ENCODE measurements at places on chromosomes 3 and 15.
A peak's percentile ranks its signal among the peaks of the same experiment; 100 is the strongest.

DNA sequence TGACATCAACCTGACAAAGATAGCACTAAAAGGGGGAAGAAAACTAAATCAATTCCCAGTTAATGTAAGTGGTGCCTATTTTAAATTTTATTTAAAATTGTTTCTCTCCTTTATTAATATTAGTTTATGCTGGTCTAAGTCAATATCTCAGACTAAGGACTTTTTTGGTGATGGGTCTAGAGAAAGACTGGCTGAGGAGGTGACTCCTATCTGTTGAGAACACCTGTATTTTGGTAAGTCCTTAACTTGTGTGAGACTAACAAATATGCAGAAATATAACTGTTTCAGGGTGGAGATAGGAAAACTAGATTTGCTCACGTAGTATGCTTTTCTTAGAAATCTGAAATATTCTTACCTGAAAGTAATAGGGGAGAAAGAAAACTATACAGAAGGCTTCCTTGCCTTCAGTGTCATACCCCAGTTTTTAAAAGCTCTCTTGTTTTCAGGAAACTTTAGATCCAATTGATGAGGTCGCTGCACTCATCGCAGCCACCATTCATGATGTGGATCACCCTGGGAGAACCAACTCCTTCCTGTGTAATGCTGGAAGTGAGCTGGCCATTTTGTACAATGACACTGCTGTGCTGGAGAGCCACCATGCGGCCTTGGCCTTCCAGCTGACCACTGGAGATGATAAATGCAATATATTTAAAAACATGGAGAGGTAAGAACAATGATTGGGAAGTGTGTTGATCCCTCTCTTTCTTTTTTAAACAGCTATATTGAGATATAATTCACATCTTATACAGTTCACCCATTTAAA, 138.9 kb downstream of the PDE8A start:
- H3K4me1 ChIP-seq: no peaks in the 10 kb centered on the region
- H3K27ac ChIP-seq: no peak overlapping the region
- DNase-seq: no peak

- H3K36me3 ChIP-seq: no peaks in the 10 kb centered on the region
- peaks cover 3% of the 10 kb centered on the region for H3K4me1 ChIP-seq
- DNase-seq: no peak
- H3K27me3 ChIP-seq: no peaks in the 10 kb centered on the region
- H3K4me3 ChIP-seq: no peak overlapping the region
- H3K27ac ChIP-seq: no peak overlapping the region
Measured at GRCh38 chr3:165749821-165750220, 87.4 kb downstream of the BCHE start.

GRCh38 chr3:62940771-62941563, 65.8 kb upstream of the CADPS start:
- H3K27ac ChIP-seq: no peak overlapping the region
- DNase-seq: no peak
- no peaks in the 10 kb centered on the region for H3K36me3 ChIP-seq
- H3K4me1 ChIP-seq: no peaks in the 10 kb centered on the region
- H3K4me3 ChIP-seq: no peak overlapping the region

DNA sequence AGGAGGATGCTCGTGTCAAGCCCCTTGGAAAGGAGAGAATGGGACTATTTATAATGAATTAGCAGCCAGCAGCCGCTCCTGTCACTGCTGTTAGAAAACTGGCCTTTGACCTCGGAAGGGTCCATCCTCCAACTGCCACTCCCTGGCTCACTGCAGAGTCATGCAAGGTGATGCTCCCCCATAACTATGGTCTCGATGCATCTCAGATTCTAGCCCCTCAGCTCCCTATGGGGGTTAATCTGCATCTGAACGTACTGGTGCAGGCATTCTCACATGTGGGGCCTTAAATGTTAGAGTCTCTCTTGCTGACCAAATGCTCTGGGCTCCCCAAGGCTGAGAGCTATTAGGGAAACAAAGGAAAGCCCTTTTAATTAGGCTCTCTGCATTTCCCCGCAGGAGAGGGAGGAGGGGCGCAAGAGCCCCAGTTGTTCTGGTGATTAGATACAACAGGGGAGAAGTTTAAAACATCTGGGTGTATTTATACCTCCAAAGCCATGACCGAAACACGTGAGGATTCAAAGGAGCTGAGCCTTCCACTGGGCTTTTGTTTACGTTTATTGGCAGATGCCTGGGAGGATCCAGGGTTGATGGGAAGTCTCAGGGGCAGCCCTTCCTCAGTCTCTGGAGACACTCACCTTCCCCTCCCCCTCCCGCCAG, 182.5 kb downstream of the OPA1 start:
- peaks cover 43% of the 10 kb centered on the region for H3K27me3 ChIP-seq
- no peak overlapping the region for H3K27ac ChIP-seq
- no peak overlapping the region for H3K4me3 ChIP-seq
- H3K4me1 ChIP-seq: no peaks in the 10 kb centered on the region
- H3K36me3 ChIP-seq: no peaks in the 10 kb centered on the region

DNA sequence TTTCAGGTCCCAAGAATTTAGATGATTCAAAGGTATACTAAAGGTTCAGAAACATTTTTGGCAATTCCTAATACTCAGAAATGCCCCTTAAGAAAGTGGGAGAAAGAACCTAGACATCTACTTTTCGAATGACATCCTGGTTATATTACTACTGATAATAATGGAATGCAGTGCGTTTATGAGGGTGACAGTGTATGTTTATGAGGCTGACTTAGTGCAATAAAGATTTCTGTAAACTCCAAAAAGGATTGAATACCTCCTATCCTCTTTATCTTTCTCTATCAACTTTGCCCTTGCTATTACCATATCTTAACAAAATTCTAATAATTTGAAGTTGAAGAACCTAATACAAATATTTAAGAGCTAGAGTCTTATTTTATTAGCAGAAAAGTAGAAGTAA, 348.9 kb upstream of the EPHA6 start:
- no peaks in the 10 kb centered on the region for H3K36me3 ChIP-seq
- H3K4me1 ChIP-seq: no peaks in the 10 kb centered on the region
- no peaks in the 10 kb centered on the region for H3K27me3 ChIP-seq
- DNase-seq: no peak
- no peak overlapping the region for H3K27ac ChIP-seq
- no peak overlapping the region for H3K4me3 ChIP-seq

DNA sequence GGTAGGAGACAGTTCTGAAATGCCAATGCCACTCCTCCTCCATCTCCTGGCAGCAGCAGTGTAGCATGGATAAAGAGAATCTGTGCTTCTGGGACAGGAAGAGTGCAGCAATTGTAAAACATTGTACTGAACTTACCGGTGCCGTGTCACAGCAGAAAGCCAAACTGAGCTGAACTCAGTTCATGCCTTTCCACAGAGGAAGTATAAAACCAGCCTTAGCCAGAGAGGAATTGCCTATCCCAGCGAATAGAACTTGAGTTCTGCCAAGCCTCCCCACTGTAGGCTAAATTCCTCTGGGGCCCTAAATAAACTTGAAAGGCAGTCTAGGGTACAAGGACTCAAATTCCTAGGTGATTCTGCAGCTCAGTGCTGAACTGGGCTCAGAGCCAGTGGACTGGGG, 148.8 kb downstream of the SLC9A9 start:
- H3K27me3 ChIP-seq: no peaks in the 10 kb centered on the region
- H3K4me1 ChIP-seq: no peaks in the 10 kb centered on the region
- DNase-seq: no peak
- H3K36me3 ChIP-seq: no peaks in the 10 kb centered on the region
- no peak overlapping the region for H3K4me3 ChIP-seq

DNA sequence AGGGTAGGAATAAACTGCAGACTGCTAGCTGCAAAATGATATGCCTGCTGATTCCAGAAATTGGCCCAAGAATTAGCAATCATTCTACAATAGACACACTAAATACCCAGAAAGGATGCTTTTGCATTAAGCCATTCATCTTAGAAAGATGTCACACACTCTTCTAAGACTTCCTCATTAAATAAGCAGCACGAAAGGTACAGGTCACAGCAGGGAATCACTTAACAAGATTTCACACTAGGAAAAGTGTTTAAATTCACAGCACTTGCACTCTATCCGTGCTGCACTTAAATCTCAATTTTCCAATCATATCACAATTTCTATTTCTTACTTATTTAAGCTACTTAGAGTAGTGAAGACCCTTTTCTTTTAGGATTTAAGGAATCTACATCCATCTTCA, 372.8 kb upstream of the CBLB start:
- no peak overlapping the region for H3K4me3 ChIP-seq
- H3K4me1 ChIP-seq: no peaks in the 10 kb centered on the region
- H3K27ac ChIP-seq: no peak overlapping the region
- no peaks in the 10 kb centered on the region for H3K27me3 ChIP-seq
- no peaks in the 10 kb centered on the region for H3K36me3 ChIP-seq
- no peak for DNase-seq

- no peak overlapping the region for H3K4me3 ChIP-seq
- no peak overlapping the region for H3K27ac ChIP-seq
- H3K27me3 ChIP-seq: no peaks in the 10 kb centered on the region
- H3K36me3 ChIP-seq: no peaks in the 10 kb centered on the region
Measured at GRCh38 chr3:147356145-147356908, 50.0 kb downstream of the ZIC4 start.

DNA sequence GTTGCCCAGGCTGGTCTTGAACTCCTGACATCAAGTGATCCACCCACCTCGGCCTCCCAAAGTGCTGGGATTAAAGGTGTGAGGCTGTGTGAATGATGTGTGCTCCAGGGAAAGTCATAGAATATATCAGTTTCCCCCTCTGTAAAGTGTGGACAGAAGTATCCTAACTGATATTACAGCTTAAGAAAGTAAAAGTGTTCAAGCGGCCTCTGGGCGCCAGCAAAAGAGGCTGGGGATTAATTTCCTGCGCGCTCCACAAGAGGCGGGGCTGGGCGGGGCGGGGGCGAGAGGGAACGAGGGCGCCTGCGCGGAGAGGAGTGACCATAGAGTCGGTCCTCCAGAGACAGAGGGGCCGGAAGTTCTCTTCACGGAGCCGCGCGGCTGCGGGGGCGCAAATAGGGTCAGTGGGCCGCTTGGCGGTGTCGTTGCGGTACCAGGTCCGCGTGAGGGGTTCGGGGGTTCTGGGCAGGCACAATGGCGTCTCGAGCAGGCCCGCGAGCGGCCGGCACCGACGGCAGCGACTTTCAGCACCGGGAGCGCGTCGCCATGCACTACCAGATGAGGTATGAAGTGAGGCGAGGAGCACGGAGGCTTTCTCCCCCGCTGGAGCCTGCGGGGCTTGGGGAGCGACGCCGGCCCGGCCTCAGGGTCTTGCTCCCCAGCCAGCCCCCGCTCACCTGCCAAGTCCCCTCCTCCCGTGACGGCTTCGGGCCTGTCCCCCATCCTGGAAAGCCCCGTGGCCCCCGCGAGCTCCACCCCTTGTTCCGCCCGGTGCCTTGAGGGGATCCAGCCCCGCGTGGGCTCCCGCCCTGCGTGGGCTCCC, at the start of gene JAGN1:
Gene JAGN1, plus strand, starts transcription at position 362 of the 823 bp plus-strand sequence. Its CDS starts 113 bp downstream, at position 475.
- no peaks in the 10 kb centered on the region for H3K27me3 ChIP-seq
- peak; percentile 92 for DNase-seq
- H3K36me3 ChIP-seq: peaks cover 22% of the 10 kb centered on the region
- H3K27ac ChIP-seq: peak within 1 kb of the TSS; percentile 99

- no peak overlapping the region for H3K27ac ChIP-seq
- DNase-seq: no peak
- H3K36me3 ChIP-seq: no peaks in the 10 kb centered on the region
- H3K4me1 ChIP-seq: no peaks in the 10 kb centered on the region
Measured at GRCh38 chr3:124802702-124803101, 72.5 kb downstream of the UMPS start.

GRCh38 chr15:63815796-63816533, 17.8 kb downstream of the HERC1 start:
- H3K36me3 ChIP-seq: no peaks in the 10 kb centered on the region
- no peaks in the 10 kb centered on the region for H3K4me1 ChIP-seq
- no peak for DNase-seq
- H3K27me3 ChIP-seq: no peaks in the 10 kb centered on the region

DNA sequence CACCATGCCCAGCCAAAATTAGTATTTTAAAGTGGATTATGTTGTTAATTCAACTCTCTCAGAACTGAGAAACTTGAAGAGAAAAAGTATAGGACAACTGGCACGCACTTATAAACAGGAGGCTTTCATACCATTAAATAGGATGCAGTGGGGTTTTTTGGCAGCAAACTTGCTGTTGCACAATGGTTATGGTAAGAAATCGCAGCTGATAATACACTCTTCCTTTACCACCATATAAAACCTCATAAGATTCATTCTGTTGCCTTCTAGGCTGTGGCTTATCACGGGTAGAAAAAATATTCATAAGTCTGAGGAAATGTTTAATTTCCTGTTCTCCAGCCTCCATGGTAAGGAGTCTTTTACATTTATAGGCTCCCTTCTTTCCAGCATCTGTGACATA, 95.3 kb downstream of the TMCO5A start:
- H3K4me1 ChIP-seq: no peaks in the 10 kb centered on the region
- H3K36me3 ChIP-seq: no peaks in the 10 kb centered on the region
- H3K27ac ChIP-seq: no peak overlapping the region
- no peak overlapping the region for H3K4me3 ChIP-seq
- DNase-seq: no peak

- no peak for DNase-seq
- H3K4me1 ChIP-seq: no peaks in the 10 kb centered on the region
- H3K27me3 ChIP-seq: no peaks in the 10 kb centered on the region
- H3K27ac ChIP-seq: no peak overlapping the region
- no peaks in the 10 kb centered on the region for H3K36me3 ChIP-seq
- H3K4me3 ChIP-seq: no peak overlapping the region
Measured at GRCh38 chr3:74302969-74303368, 311.5 kb downstream of the CNTN3 start.

DNA sequence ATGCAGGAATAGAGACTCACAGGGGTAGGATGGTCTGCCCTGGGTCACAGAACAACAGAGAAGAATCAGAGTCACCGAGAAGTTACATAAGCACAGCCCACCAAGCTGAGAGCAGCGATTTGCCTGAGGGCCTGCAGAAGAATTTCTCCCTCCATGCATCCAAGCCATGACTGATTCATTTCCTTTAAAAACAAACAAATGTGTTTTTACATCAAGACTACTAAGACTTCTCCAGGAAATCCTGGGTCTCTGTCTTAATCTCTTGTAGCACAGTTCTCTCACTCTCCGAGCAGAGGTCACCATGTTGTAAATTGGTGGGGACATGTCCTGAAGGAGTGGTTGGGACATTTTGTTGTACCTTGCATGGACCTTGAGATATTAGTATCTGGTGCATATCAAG, 159.8 kb downstream of the THSD4 start:
- no peak for DNase-seq
- peaks cover 7% of the 10 kb centered on the region for H3K27me3 ChIP-seq
- no peak overlapping the region for H3K4me3 ChIP-seq

GRCh38 chr3:112860898-112861297, 14.2 kb upstream of the CD200R1L start:
- H3K36me3 ChIP-seq: no peaks in the 10 kb centered on the region
- no peaks in the 10 kb centered on the region for H3K27me3 ChIP-seq
- no peak overlapping the region for H3K4me3 ChIP-seq
- no peak overlapping the region for H3K27ac ChIP-seq
- H3K4me1 ChIP-seq: peaks cover 6% of the 10 kb centered on the region

DNA sequence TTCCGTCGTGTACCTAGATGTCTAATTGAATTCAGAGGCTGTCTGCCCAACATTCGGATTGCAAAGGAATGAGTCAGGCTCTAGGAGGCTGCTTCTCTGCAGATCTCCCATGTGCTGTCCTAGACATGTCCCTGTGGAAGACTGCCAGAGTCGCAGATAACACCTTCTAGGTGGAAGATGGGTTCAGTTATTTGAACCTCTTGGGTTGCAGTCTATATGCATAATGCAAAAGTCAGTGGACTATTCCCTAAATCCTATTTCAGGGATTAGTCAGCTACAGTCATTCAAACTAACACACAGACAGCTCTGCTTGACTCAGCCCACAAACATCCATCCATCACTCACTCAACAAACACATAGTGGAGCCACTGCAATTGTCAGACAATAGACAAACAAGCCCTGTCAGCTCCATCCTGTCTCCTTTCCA, 300.0 kb upstream of the CTNNB1 start:
- H3K27ac ChIP-seq: no peak overlapping the region
- no peaks in the 10 kb centered on the region for H3K4me1 ChIP-seq
- DNase-seq: no peak
